Stimulated activated CD4-positive, alpha-beta T cell treated with anti-CD3 and anti-CD28 coated beads, TNF-alpha, amount 100 ng/mL, for 1 hour (primary cell): ENCODE measurements at places on chromosomes 3 and 15.

DNA sequence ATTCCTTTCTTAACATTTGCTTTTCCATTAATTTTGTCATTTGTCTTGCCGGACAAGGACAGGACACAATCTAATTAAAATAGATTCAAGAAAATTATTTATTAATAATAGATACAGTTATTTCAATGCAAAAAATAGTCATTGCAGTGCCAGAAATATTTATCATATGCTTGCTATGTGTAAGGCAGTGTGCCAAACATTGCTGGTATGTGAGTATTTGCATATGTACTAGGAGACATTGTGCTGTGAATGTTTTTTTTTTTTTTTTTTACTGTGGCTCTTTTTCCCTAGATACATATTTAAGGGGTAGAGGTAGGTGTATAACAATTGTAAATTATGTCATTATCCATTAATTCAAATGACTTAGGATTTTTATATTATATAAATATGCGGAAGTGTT is 23.3 kb downstream of the SPRED1 start:
- no peak for DNase-seq

- no peak for DNase-seq
Observed at GRCh38 chr3:151133917-151134450, 48.5 kb downstream of the MED12L start.

GRCh38 chr3:32454731-32455608 is 47.7 kb downstream of the CMTM6 start:
- DNase-seq = no peak

- no peak for DNase-seq
Observed at GRCh38 chr15:63301088-63301487, 23.7 kb downstream of the APH1B start.

- no peak for DNase-seq
Observed at GRCh38 chr15:39488516-39488915, 92.4 kb upstream of the THBS1 start.

- no peak for DNase-seq
Observed at GRCh38 chr3:21718161-21718765, 32.7 kb downstream of the ZNF385D start.

GRCh38 chr15:78640527-78641101 is 396 bp downstream of the CHRNB4 start:
- DNase-seq = no peak

DNA sequence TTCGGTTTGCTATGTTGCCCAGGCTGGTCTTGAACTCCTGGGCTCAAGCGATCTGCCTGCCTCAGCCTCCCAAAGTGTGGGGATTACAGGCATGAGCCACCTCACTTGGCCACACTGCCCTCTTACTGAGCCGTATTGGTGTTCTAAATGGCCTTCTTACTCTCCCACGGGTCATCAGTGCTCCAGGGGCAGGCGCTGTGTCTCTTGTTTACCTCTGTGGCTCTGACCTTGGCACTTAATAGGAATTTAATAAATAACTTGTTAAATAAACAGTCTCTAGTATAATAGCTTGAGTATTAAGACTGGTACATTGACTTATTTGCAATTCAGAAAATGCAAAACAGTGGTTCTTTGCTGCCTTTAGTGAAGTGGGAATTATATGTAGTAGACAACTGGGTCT is 13.7 kb downstream of the FLNB start:
- DNase-seq = no peak

DNA sequence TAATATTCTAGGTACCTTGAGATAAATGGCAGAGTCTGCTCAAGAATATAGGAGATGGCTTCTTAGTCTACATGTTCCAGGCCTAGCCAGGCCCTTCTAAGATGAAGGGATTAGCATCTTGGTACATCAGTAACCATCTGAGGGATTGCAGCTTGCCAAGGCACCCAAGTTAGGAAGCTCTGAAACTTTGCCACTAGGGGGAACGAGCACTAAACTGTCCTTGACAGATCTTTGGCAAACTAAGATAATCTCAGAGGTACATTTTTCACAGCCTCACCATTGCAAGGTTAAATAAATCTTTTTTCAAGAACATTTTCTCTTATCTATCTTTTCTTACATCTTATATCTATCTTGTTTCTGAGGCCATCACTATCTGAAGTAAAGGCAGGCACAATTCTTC is 351.2 kb downstream of the RAP2B start:
- no peak for DNase-seq

DNA sequence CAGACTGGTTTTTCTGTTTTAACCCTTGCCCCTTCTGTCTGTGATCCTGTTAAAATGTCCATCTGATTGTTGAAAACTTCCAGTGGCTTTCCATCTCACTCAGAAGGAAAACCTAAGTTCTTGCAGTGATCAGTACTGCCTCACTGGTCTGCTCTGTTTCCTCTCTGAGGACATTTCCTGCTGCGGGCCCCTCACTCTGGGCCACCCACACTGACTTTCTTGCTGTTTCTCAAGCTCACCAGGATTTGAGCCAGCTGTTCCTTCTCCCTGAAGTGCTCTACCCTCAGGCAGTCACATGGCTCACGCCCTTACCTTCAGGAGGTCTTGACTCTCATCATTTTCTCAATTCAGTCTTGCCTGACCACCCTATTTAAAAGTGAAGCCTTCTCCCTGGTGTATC is 1.8 kb downstream of the GRK7 start:
- no peak for DNase-seq

DNA sequence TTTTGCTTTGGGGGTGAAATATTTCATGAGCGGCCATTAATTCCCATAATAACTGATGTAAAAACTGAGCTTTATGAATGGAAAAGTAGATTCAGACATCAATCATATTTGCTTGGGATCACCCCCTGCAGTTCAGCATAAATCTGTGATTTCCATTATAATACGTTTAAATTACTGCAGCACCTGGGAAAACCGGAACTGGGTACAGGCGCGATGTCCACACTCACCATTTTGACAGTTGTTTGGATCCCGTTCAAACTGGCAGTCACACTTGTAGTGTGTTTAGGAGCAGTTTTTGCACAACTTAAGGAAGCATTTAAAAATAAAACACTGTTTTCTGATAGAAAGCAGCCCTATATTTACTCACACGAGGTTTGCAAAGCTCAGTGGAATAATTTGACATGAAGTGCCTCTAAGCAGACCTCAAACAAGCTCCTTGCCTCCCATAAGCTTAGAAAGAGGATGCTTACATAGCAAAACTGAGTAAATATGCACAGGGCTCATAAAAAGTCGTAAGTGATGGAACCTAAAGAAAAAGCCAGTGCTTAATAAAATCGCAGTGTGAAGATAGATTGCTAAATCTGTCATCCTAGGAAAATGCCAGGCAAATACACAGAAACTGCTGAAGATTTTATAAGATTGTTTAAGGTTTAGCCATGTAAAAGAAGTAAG is 377.6 kb downstream of the PTPRG start:
- DNase-seq = no peak

DNA sequence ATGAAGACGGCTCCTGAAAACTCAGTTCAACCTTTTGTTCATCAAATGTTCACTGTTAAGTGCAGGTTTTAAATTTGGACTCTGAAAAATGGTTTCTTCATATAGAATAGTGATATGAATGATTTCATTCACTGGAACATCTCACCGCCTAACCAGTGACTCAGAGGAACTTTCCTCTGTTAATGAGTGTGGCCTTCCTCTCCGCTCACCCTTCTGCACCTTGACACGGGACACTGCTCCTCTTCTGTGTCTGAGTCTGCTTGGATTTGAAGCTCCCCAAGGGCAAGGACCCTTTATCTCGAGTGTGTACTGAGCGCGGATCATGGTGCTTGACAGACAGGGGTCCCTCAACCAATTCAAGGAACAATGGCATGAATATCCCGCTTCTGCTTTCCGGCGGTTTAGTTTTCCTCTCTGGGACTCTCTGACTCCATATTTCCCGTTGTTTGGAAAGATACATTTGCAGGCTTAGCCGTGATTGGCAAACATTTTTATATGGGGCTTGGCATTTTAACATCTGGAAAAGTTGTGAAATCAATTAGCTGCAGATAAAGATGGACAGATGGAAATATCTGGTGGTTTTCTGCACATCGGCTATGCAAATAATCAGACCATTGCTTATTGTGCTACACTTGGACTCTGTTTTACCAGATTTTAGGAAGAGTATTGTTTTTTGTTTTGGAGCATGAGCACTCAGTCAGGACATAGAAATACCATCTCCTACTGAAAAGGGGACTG is 20.9 kb downstream of the KBTBD8 start:
- no peak for DNase-seq

DNA sequence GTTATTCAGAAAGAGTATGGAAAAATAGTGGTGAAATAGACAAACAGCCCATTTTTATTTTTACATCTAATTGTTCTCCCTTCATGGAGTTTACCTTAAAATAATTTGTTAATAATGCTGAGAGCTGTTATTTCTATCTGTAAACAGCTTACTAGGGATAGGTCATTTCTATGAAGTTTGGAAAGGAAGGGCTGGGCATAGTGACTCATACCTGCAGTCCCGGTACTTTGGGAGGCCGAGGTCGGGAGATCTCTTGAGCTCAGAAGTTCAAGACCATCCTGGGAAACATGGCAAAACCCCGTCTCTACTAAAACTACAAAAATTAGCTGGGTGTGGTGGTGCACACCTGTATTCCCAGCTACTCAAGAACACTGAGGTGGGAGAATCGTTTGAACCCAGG is 624.3 kb upstream of the LMCD1 start:
- no peak for DNase-seq

GRCh38 chr3:48503401-48504050 is 448 bp downstream of the SHISA5 start:
- DNase-seq = no peak

DNA sequence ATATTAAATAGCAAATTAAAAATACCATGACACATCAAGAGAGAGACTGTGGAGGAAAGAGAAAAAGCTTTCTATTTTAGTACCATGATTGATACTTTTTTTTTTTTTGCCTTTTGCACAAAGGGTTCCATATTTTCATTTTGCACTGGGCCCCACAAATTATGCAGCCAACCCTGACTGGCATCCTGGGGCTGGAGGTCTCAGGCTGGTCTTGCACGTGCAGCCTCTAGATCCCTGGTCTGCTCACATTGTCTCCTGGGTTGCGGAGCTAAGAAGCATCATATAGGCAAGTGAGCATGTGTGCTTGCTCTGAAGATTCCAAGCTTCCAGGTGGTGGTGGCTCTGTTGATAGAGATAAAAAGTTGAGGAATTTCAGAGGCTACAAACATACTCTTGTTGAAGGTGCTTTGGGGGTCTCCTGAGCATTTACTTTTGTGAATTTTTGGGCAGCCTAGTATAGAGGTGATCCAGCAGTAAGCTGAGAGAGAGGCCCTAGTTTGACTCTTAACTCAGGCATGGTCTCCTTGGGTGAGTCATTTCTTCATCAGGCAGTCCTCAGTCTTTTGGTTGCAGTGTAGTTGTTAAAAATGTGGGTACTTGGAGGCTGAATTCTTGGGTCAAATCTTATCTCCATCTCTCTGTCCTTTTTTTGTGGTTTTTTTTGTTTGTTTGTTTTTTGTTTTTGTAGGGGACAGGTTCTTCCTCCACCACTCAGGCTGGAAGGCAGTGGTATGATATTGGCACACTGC is 31.3 kb downstream of the SMAD3 start:
- DNase-seq = no peak

DNA sequence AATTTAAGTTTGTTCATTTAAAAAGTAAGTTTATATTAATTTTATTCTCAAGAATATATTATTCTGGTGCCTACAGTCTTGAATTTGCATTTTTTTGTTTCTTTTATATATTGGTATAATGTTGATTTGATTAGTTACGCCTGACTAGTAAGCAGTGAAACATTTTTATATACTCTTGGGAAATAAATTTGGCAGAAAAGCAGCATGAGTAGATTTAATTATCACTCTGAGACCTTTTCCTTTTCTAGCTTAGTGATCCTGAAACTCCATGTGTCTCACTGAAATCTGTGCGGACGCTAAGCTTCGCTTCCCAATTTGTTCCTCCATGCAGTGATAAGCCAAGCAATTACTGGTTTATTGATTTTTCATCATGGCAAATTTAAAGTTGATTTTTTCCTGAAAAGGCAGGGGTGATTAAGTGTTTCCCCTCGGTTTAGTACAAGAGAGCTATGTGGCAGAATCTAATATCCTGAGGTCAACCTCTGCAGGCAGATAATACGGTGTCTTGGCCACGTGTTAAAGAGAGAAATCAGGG is 87.2 kb upstream of the MLF1 start:
- no peak for DNase-seq

- DNase-seq = no peak
Observed at GRCh38 chr15:45138814-45139765, 9.3 kb downstream of the DUOX1 start.

- no peak for DNase-seq
Observed at GRCh38 chr3:46846624-46847542, 16.4 kb downstream of the MYL3 start.

DNA sequence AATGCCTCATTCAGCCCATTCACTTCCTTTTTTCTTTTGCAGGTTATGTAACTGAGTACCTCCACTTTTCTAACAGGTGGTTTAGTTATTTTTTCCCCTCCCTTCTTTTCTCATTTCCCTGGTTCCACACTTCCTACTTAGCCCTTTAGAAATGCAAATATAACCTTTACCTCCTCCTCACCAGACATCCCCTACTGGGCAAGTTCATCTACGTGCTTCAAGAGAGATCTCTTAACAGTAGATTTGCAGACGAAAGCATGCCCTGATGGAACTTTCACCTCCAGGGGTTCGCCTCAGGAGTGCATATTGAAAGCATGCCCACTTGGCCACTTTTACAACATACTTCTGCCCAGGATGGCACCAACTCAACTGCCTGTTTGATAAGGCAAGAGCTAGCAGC is 314.1 kb upstream of the LRRC3B start:
- DNase-seq = no peak

DNA sequence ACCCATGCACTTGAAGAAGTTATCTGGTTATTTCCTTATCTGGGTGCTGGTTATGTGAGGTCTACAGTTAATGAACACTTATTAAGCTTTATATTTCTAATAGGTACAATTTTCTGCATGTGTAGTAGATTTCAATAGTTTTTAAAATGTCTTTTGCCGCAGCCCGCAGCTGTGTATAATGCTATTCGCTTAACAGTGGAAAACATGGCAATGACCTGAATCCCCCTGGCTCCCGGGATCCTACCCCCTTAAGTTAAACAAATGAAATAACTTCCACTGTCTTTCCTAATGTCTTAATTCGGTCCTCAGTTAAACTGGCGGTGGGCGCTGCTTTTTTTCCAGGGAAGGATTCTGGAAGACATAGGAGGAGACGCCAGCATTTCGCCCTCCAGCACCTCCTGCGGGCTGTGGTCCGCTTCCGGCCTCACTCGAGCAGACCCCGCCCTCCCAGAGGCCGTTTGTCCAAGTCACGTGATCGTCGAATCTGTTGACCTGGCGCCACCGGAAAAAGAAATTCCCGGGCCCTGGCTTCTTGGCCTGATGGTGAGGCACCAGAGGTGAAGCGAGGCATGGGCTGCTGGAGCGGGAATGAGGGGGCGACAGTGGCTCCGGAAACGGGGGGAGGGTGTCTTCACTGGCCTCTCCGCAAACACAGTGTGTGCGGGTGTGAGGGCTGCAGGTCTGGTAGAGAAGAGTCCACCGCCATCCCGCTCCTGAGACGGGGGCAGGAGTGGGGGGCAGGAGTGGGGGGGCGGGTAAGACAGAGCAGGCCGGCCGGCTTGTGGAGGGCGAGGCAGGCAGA is 45.6 kb upstream of the CSPG4 start:
- DNase-seq = peak; percentile 3

DNA sequence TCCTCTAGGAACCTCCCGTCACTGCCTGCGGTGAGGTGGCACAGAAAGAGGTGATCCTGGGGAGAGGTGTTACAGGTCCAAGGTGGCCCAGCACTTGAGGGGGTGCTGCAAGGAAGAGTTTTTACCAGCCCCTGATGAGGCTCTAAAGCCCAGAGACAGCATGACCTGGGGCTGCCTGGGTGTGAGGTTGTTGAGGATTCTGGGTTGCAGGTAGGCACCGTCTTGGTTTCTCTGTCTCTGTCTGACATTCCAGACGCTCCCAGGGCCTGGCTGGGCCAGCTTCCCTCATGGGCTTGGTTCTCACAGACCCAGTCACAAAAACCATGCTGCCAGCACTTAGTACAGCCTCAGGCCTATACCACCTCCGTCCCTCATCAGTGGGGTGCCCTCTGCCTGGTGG is 31.1 kb downstream of the DNAJB8 start:
- DNase-seq = no peak
